ENCODE measurements at places on chromosomes 1 and 21.

GRCh38 chr1:151867321-151867720, 13.8 kb upstream of the THEM5 start:
- DNase-seq, result no peak

DNA sequence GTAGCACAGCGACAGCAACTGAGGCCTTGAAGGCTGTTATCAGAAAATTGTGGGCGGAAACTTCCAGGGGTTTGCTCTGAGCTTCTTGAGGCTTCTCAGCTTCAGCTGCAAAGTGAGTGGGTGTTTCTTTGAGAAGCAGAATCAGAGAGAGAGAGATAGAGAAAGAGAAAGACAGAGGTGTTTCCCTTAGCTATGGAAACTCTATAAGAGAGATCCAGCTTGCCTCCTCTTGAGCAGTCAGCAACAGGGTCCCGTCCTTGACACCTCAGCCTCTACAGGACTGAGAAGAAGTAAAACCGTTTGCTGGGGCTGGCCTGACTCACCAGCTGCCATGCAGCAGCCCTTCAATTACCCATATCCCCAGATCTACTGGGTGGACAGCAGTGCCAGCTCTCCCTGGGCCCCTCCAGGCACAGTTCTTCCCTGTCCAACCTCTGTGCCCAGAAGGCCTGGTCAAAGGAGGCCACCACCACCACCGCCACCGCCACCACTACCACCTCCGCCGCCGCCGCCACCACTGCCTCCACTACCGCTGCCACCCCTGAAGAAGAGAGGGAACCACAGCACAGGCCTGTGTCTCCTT, at the start of gene FASLG:
Gene FASLG, plus strand, starts transcription at position 233 of the 583 bp plus-strand sequence. Its CDS starts 99 bp downstream, at position 332.
- no peak for DNase-seq

DNA sequence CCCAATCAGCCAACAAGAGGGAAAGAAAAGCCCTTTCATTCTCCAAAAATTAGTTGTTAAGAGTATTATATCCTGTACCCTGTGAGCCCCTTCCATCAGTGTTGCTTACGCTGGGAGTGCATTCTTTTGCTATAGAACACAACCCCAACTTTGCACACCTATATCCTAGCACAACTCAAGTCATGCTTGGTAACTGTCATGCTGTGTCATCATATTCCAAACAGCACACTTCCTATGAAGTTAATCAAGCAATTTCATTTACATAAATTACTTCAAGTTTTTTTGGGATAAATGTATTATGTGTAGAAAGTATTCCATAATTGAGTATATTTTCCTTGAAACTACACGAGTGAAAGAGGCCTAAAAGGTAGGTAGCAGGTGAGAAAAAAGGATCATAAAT, 20.0 kb downstream of the FUBP1 start:
- DNase-seq, result no peak

DNA sequence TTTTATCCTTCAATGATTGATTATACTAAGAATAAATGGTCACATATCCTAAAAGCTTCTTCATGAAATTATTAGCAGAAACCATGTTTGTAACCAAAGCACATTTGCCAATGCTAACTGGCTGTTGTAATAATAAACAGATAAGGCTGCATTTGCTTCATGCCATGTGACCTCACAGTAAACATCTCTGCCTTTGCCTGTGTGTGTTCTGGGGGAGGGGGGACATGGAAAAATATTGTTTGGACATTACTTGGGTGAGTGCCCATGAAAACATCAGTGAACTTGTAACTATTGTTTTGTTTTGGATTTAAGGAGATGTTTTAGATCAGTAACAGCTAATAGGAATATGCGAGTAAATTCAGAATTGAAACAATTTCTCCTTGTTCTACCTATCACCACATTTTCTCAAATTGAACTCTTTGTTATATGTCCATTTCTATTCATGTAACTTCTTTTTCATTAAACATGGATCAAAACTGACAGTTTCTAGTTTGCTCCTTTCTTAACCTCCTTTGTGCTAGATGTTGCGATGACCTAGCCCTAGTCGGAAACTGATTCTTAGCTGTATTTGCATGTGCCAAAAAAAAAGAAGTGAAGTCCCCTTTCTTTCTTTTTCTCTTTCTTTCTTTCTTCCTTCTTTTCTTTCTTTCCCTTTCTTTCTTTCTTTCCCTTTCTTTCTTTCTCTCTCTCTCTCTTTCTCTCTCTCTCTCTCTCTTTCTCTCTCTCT, 45.1 kb downstream of the MAP3K7CL start:
- no peak for DNase-seq

GRCh38 chr1:148307583-148308185, 155.6 kb upstream of the NBPF11 start:
- DNase-seq, result no peak

DNA sequence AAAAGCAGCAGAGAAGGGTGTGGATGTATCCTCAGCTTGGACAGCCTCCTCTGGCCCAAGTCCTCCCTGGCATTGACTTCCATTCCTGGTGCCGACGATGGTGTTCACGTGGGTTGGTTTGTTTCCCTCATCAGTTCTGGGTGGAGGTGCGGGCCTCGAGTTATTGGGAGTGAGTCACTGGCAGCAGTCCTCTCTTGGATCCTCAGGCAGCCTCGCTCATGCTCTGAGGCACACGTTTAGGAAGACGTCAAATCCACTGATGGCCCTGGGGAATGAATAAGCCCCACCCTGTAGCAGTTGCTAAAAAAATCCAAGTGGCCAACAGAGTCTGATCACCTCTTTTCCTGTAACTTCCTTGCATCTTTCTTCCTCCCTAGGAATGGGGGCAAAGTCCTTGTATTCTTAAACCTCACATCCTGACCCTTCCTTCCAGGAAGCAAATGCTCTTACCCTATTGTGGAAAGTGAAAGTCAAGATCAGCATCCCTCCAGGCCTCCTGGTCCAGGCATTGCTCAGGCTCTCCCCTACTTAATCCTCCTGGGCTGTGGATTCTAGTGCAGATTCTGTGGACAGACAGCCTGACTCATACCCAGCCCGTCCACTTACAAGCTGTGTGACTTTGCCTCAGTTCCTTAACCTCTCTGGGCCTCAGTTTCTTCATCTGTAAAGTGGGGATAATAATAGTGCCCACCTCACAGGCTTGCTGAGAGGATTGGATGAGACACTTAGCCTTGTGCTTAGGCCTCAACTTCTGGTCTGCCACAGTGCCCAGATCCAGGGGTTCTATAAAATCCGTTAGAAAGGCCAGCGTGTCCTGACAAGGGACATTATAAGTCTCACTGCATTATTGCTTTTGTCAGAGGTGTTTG, 111.1 kb downstream of the TLR5 start:
- no peak for DNase-seq

DNA sequence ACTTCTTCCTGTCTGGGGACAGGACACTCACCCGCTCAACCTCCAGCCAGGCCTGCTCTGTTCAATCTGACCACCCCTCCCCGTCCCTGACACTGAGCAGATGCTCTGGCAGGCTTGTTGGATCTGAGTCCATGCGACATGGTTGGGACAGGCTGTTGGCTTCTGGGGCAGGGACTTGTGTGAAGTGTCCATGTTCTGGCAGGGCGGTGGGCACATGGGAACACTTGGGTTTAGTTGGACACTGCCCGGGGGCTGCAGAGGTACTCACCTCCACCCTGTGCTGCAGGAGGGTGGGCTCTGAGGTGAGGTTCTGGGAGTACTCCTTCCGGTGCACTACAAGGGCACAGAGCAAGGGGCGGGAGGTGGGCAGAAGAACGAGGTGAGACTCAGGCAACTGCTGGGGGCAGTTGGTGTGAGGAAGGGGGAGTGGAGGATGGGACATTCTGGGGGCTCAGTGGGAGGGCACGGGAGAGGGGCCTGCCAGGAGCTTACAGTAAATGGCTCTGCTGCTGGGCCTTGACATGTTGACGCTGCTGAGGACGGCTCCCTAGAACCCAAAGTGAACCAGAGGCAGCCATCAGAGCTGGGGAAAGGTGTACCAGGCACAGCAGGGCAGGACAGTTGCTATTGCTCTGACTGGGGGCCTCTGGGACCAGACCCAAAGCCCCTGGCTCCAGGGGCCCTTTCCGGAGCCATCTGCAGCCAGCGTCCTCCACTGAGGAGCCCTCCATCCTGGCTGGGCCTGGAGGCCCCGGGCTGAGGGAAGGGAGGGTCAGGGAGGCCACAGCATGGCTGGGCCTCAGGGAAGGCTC, 2.3 kb downstream of the EPS8L3 start:
- DNase-seq, result no peak

DNA sequence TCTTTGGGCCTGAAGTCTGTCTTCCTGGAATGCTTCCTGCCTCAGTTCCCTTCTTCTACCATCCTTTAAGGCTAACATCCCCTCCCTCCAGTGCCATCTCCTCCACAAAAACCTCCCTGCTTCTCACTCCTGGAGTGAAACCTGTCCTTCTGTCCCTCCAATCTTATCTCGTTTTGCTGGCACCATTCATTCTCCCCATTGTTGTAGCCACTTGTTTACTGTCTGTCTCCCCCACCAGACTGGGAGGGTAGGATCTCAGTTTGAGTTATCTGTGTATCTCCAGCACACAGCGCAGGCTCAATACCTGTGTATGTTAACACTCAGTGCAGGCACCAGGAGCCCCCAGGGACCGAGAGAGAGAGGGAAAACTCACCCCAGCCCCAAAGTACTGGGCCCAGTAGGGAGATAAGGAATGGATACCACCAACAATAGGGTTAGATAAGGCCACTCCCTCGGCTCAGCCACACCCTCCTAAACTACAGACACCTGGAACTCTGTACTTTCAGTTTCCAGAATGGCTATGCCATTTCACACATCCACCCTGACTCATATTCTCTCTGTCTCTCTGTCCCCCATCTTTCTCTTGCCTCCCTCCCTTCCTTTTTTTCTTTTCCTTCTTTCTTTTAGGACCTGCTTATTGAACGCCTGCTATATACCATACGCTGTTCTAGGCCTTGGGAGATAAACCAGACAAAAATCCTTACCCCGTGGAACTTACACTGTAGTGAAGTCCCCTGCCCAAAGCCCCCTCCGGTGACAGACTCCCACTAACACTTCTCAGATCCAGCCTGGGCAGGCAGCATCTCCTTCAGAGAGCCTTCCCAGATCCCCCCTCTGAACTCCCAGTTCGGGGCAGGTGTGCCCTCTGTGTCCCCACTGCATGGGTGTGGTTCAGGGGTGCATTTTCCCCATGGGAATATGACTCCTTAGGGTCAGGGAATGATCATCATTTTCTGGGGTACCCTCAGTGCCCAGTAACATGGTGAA, 3.3 kb upstream of the SSBP3 start:
- peak; percentile 37 for DNase-seq

DNA sequence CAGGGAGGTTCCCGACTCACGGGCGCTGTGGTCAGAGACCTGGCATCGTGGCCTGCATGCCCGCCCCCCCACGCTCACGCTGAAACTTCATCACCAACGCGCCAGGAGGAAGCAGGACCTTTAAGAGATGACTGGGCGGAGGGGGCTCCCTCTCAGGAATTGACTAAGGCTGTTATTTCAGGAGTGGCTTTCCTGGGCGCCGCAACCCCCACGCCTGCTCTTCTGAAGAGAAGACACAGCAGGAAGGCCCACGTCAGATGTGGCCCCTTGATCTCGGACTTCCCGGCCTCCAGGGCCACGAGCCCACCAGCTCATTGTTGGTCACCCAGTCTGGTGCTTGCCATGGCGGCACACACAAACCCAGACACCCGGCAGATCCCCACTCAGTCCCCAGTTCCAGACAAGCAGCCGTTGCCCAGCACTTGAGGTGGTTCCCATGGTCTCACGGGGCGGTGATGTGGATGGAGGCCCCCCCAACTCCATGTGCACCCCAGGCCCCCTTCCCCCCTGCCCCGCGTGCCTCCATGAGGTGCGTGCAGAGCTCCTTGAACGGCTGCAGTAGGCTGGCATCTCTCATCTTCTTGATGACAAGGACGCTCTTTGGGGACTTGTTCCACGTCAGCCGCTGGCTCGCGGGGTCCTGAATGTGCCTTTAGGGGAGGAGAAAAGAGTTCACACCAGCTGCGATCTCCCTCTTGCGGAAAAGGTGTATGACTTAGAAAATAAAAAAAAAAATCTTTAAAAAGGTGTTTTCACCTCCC, 21.4 kb downstream of the NADK start:
- DNase-seq, result no peak

DNA sequence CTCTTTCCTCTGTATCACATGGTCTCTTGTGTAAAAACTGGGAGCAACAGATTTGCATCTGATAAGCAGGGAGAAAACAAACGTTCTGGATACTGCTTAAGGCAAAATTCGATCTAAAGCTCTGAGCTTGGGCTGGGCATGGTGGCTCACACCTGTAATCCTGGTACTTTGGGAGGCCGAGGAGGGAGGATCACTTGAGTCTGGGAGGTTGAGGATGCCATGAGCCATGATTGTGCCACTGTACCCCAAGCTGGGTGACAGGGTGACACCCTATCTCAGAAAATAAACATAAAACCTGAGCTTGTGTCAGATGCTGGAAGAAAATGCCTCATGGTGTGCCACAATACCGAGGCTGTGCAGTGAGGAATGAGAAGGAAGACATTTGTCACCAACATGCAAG, 73.9 kb downstream of the SCCPDH start:
- no peak for DNase-seq

DNA sequence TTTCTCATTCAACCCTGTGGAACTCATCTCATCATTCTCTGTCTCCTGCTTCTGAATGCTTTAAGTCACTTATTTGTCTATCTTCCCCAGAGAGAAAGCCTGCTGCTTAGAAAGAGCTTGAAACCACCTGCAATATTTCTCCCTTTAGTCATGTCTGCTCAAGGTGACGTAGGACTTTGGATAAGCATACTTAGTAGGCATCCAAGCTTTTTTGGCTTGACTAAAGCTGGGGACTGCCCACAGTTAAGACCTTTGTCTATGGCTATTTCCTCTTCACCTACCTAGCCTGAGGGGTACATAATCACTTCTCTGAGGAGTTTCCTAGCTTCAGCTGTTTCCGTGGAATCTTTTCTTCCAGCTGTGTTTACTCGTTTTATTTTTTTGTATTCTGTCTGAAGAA, 665.8 kb upstream of the CAMK1G start:
- DNase-seq, result no peak

- peak; percentile 42 for DNase-seq
Measured at GRCh38 chr1:38872401-38873026, 634 bp downstream of the MYCBP start.

GRCh38 chr1:247175458-247175857, 3.6 kb upstream of the ZNF124 start:
- DNase-seq, result no peak

- DNase-seq, result no peak
Measured at GRCh38 chr21:43719748-43720538, 1.0 kb downstream of the PDXK start.

GRCh38 chr1:3692598-3692997, 40.3 kb downstream of the TP73 start:
- no peak for DNase-seq

DNA sequence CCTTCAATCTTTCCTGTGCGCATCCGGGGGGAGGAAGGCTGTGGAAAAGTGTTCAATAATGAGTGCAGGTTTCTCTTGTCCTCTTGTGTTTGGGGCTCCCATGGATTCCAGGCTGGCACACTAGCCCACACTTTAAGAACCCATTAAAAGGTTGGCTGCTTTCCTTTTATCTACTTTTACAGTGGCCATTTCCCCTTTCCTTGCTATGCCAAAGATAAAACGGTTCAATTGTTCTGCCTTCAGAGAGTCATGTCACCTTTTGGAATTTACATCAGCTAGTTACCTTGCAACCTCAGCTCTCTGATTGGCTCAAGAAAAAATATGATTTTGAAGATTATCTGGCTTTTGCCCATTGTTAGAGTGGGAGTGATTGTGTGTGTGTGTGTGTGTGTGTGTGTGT, 182.3 kb downstream of the SDCCAG8 start:
- no peak for DNase-seq

Measured in GM12891 (cell line).